Stimulated activated CD8-positive, alpha-beta memory T cell treated with anti-CD3 and anti-CD28 coated beads, Interleukin-15, amount 100 ng/mL, for 48 hours (primary cell): ENCODE measurements at places on chromosomes 11 and 22.

DNA sequence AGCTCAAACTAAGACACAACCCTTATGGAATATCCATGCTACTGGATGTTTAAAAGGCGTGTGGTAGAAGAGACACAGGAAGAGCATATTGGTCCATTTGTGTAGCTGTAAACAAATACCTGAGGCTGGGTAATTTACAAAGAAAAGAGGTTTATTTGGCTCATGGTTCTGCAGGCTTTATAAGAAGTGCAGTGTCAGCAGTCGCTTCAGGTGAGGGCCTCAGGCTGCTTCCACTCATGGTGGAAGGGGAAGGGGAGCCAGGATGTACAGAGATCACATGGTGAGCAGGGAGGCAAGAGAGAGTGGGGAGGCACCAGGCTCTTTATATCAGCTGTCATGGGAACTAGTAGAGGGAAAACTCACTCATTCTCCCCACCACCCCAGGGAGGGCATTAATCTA lies 31.8 kb upstream of the CSNK2A3 start:
- no peak for DNase-seq

DNA sequence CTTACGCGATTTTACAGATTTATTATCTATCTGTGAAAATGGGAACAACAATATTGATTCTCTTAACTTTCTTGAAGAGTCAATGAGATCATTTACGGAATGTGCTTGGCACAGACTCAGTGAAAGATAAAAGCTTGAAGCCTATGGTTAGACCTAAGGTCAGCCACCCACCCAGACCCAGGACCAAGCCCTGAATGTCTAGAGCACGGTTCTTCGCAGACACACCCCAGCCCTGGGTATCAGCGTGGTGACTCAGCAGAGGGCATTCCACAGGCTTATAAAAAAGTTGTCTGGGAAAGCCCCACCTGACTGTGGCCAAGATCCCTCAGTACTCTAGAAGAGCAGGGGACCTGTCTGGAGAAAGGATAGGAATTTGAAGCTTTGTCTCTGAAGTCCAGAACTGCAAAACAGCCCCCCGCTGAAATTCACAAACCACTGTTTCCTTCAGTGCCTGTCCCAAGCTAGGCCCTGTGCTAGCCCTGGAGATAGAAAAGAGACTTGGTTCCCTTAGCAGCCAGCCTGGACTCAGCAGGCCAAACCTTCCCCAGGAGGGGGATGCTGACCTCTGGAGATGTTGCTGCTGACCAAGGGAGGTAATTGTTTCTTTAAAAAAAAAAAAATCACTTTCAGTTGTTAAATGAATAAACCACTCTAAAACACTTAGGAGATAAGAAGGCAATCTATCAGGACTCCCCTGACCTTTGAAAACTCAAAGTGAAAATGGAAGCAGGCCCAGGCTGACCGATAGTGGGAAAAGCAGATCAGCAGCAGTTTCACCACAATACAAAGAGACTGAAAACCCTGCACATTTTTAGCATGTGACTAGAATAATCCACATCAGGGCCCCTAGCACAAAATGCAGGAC lies 114.0 kb downstream of the ABTB2 start:
- peak; percentile 55 for DNase-seq

GRCh38 chr11:132147464-132147863 lies 777.0 kb downstream of the NTM start:
- no peak for DNase-seq

GRCh38 chr11:128711136-128711535 lies 17.3 kb downstream of the FLI1 start:
- no peak for DNase-seq

GRCh38 chr11:1180171-1180570 lies 22.4 kb downstream of the MUC5AC start:
- DNase-seq, result no peak

DNA sequence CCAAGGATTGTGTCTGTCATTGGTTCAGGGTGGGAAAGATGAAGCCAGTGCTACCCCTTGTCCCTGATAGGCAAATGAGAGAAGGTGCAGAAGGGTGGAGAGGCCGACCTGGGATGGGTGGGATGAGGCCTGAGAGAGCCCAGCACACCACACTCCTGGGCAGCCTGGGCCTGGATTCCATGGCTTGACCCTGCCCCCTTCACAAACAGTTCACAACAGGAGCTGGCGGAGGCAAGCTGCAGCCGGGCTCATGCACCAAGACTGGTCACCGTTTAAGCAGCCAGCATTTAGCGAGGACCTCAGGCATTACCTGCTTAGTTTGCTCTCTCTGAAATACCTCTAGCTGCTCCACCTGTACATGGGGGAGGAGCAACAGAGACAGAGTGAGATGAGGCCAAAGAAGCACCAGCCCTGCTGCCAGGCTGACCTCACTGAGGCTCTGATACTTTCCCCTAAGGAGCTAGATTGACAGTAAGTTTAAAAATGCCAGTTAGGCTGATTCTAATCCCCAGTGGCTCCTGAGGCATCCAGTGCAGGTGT lies 13.5 kb downstream of the IL18BP start:
- no peak for DNase-seq

GRCh38 chr11:43223026-43223425 lies 88.8 kb upstream of the API5 start:
- no peak for DNase-seq

GRCh38 chr11:31262761-31263160 lies 106.8 kb downstream of the DCDC1 start:
- DNase-seq, result no peak

DNA sequence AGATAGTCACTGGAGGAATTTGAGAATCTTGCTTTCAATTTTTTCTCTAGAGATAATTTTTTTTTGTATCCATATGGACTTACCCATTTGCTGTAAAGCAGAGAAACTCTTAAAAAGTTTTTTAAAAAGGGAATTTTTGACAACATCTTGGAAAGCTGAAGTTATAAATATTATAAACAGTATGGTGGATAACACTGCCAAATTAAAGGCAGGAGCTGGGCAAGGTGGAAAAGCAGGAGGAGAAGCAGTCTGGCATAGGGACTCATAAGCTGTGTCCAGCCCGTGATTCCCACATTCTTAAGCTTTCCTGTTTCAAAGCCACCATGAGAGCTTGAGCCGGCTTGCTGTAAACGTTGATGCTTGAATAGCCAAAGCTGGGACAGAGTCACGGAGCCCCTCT lies 149.5 kb downstream of the NAV2 start:
- no peak for DNase-seq

DNA sequence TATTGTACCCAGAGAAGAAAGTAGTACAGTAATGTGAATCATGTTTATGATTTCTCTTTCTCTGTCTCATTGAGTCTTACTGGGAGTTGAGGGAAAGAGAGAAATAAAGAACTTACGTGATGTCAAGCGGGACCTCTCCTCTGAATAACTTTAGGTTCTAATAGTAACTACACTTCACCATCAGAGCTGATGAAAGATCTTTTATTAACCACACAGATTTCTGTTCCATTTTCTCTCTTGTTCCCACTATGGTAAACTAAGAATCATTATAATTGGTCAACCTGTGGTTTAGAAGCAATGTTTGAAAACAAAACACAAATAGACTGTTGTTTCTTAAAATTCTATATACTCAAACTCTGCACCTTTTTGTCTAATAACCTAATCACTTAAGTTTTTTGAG lies 142.3 kb downstream of the ELP4 start:
- no peak for DNase-seq

DNA sequence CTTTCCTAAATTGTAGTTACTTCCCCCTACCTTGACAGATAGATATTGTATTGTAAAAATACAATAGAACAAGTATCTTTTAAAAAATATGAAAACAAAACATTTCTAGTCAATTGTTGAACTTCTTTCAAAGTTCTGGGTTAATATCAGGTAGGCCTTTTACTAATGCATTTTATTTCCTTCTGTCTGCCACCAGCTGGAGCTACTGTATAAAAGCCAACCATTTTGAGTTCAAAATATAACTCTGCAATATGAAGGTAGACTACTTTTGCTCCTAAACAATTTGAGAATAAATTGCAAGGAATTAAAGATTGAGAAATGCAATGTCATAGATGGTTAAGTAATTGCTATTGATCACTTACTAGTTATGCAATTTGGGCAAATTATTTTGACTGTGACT lies 22.1 kb upstream of the LIN7C start:
- no peak for DNase-seq

GRCh38 chr11:39190751-39191150 lies 2268.7 kb downstream of the LRRC4C start:
- DNase-seq, result no peak

GRCh38 chr22:50085211-50085972 lies at the start of gene MLC1:
Gene MLC1 (minus strand): TSS chr22:50085426. CDS start chr22:50084902, 524 bp downstream.
- peak; percentile 11 for DNase-seq

DNA sequence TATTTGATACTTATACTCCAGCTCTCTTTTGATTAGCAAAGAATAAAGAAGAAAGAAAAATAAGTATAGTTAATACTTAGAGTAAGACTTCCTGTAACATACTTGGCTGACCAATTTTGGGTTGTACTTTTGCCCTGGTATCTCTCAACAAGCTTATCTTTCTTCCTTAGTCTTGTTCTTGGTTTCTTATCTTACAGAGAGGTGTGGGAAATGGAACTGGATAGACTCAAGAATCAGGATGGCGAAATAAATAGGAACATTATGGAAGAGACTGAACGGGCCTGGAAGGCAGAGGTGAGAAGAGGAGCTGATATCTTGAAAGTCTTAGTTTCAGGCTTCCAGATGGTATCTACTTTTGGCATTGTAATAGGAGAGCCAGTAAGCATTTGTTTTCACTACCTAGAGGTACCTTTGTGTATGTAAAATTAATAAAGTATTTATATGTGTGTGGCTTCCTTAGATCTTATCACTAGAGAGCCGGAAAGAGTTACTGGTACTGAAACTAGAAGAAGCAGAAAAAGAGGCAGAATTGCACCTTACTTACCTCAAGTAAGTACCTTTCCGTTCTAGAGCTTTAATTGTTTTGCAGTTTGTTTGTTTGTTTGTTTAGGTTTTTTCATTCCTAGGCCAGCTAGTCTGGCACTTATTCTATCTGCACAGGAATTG lies 11.3 kb upstream of the BACE1-AS start:
- DNase-seq, result no peak

DNA sequence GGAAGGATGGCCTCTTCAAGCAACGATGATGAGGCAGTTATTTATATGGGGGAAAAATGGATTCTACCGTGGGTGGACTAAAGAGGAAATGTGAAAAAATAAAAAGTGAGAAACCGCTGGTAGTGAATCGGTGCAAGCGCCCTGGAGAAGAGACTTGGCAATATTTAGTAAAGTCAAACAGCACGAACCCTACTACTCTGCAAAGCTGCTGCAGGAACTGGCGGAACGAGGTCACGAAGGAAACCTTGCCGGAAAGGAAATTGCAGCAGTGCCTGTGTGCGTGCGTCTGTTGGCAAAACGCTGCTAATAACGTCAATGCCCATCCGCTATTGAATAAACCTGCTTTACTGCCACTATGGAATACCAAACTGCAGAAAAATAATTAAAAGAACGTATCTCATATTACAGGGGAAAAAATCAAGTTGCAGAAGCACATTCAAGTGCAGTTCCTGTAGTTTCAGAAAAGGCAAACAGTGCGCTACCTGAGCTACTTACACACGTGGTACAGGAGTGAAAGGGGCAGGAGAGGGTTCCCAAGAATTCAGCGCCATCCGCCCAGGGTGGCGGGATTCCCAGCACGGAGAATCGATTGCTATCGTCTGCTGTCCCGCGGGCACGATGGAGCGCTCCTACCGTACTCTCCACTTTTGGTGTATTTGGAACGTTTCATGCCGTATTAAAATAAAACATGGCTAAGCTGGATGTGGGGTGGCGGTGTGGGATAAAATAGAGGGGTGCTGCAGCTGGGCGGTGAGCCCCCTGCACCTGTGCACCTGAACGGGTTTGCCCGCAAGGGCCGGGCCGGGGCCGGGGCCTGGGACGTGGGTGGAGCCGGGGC lies 585 bp upstream of the NADSYN1 start:
- DNase-seq, result peak; percentile 23

DNA sequence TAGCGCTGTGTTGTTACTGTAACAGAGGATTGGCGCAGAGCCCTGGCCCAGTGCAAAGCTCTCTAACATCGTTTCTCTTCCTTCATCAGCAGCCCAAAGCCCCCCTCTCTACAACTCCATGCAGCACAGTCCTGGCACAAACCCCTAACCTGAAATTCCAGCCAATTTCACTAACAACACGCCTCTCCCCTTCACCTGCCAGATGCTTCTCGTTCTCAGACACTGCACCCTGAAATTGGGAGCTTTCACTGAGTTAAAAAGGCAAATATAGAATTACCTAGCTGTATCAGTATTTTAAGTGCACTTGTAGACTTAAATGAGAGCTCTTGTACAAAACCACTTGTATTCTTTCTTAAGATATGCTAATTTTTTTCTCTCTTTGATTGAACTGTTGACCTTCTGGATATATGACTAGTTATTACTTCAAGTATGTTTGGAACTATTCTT lies 16.3 kb downstream of the GRAP2 start:
- no peak for DNase-seq

GRCh38 chr11:65645710-65646109 lies 7.8 kb downstream of the SIPA1 start:
- no peak for DNase-seq

- DNase-seq, result no peak
These were observed 7.6 kb upstream of the TRMU start for GRCh38 chr22:46327691-46328465.

DNA sequence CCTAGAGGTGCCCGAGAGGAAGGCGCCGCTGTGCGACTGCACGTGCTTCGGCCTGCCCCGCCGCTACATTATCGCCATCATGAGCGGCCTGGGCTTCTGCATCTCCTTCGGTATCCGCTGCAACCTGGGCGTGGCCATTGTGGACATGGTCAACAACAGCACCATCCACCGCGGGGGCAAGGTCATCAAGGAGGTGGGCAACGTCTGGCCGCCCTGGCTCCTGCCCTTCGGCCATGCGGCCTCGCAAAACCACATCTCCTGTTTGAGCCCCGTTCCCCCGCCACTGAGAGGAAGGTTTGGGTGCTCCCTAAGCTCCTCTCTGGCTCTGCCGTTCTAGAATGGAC lies 3.4 kb downstream of the SLC17A6 start:
- DNase-seq, result no peak

DNA sequence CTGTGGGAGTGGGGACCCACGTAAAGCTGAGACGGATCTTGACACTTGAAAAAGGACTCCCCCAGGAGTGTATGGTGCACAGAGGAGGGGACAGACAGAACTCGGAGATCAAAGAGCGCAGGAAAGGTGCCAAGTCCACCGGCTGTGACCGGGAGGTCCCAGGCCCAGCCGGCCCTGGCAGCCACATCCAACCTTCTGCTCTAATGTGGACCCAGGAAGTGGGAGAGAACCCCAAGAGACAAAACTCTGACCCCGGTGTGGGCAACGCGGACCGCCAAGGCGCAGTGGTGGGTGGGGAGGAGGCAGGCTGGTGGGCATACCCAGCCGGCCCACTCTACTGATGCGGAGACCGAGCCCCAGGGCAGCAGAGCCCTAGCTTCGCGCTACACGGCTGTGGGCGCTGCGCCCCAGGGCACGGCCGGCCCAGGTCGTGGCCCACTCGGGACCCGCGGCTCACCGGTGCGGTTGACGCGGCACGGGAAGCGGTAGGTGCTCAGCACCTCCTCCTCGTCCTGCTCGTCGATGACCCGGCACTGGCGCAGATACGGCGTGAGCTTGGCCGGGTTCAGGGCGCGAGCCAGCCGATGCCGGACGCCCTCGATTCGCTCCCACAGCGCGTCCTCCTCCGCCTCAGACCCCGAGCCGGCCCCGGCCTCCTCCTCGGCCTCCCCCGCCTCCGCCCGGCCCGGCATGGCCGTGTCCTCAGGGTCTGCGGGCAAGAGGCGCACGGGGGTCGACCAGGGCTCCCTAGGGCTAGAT lies 527 bp downstream of the CARD10 start:
- DNase-seq, result no peak
